ENCODE measurements at places on chromosomes 5 and 9.
A peak's percentile ranks its signal among the peaks of the same experiment; 100 is the strongest.

DNA sequence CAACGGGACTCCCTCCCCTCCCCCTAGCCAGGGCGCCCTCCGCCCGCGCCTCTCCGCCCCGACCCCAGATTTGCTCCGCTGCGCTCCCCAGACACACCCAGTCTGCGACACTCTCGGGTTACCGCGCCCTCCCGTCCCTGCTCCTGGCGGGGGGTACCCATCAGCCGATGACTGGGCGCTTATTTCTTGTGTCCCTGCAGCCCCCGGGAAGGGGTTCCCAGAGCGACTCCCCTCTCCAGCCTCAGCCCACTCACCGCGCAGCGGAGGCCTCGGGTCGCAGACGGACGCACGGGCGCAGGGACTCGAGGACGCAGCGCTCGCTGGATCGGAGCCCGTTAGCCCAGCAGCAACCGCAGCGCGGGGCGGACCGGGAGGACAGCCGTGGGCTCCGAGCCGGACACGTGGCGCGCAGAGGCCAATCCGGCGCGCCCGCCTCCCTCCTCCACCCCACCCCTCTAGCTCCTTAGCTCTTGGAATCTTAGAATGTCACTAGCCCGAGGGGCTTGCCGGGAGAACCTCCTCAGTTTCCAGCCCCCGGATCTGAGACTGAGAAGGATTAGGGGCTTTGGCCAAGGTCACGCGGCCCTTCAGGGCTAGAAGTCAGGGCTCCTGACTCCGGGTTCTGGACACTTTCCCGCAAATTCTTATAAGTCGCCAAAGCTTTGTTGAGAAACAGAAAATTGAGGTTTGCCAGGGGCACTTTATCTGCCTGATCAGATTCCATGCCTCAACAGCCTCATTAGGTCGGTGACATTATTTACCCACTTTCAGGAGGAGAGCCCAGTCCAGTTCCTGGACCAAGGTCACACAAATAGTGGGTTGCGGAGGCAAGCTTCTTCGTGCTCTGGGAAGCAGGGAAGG lies at the start of gene ANXA6:
Gene ANXA6 (minus strand): TSS at position 354 of the 861 bp plus-strand sequence. CDS start 9,878 bp downstream, outside the sequence.
- DNase-seq: peak; percentile 80

DNA sequence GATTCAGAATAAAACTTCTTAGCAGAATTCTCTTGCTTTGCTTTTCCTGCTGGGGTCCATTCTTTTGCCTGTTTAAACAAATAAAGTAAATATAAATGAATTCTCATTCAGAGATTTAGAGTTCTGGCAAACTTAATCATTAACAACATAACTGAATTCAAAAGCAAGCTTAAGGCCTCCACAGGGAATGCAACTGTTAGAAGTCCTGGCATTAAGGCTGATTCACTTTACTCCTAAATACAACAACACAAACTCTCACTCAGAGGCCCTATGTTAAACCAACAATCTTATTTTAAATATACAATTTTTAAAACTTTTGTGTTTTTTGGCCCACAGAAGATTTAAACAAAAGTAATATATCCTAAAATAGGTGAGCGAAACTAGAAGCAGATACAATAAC lies 178.3 kb downstream of the AP3B1 start:
- no peak for DNase-seq

GRCh38 chr5:31534527-31535046 lies 2.5 kb downstream of the C5orf22 start:
- no peak for DNase-seq

GRCh38 chr9:107368696-107369095 lies 85.6 kb downstream of the RAD23B start:
- DNase-seq: no peak

- DNase-seq: no peak
Measured at GRCh38 chr9:20405078-20405477, 217.2 kb downstream of the MLLT3 start.

- DNase-seq: no peak
Measured at GRCh38 chr9:16964228-16964627, 93.8 kb upstream of the BNC2 start.

DNA sequence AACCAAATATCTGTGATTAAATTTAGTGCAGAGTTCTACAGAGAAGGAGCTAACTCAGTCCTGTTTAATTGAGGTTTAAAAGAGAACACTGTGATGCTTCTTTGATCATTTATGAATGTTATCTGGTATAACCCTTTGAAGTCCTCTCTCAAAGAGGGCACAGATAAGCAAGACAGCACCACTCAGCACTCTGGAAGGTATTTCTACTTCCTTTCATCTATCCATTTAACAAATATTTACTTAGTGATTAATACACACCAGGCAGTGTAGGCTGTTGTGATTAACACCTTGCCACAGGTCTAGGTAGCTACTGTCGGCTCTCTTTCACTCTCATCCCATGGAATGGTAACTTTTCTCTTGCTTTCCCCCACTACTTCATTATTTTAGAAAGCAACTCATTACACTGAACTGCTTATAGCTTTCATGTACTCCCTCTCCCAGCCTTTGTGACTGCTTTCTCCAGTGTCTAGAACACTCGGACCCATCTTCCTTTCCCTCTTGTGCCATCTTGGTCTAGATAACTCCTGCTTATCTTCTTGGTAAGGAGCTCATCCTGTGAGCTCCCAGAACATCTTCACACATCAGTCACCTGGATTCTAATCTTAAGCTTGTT lies 54.7 kb downstream of the GLDC start:
- no peak for DNase-seq

DNA sequence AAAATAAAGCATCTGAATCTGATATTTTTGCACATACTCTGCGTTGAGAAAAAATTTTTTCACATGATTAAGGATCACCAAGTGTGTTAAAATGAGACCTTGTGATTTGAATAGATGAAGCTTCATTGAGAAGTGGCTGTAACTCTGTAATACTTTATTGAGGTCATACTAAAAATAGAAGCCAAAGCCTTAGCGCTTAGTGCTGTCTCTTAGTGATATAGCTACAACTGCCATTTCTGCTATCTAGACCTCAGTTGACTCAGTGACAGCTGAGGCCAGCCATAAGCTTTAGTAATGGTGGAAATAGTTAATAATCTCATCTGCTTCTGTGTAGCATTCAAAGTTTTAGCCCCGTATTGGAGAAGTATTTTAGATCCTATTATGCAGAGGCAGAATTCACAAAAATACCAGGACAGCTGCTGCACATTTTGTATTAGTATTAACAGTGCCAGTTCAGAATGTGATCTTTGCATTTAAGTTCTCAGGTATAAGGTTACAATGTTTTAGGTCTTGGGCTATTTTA lies 107.4 kb upstream of the SGCD start:
- no peak for DNase-seq

- DNase-seq: no peak
Measured at GRCh38 chr5:57396701-57397100, 85.9 kb downstream of the ACTBL2 start.

DNA sequence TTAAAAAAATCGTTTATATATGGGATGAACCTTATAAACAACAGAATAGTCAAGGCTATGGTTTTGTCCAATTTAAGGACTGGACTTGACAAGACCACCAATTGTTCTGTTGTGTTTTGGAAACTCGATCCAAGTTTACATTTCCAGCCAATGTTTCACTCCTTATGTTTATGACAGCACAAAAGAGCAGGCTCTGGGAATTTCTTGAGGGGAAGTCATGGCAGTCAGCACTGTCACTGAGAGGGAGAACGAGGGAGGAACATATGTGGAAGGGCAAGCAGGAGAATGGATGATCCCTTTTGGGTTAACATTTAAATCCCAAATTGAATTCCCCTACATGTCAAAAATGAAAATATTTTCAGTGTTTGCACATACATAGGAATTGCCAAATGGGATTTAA lies 292.5 kb downstream of the MARCHF11 start:
- no peak for DNase-seq

DNA sequence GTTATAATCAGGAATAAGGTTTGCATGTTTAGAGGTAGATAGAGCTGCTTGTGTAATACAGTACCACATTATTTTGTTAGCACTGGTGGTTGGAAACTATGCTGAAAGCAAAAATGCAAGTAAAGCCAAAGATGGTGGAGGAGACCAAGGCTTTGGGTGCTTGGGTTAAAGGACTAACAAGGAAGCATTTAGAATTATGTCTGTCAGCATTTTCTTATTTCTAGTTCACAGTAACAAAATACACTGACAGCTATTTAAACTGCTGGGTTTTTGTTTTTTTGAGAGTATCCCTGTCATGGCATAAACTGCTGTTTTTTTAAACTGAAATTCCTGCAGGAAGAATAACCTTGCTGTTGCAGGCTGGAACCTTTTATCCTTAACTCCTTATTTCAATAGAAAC lies 6.5 kb downstream of the HMGXB3 start:
- no peak for DNase-seq

- no peak for DNase-seq
Measured at GRCh38 chr9:129027685-129028191, 393 bp downstream of the SH3GLB2 start.

DNA sequence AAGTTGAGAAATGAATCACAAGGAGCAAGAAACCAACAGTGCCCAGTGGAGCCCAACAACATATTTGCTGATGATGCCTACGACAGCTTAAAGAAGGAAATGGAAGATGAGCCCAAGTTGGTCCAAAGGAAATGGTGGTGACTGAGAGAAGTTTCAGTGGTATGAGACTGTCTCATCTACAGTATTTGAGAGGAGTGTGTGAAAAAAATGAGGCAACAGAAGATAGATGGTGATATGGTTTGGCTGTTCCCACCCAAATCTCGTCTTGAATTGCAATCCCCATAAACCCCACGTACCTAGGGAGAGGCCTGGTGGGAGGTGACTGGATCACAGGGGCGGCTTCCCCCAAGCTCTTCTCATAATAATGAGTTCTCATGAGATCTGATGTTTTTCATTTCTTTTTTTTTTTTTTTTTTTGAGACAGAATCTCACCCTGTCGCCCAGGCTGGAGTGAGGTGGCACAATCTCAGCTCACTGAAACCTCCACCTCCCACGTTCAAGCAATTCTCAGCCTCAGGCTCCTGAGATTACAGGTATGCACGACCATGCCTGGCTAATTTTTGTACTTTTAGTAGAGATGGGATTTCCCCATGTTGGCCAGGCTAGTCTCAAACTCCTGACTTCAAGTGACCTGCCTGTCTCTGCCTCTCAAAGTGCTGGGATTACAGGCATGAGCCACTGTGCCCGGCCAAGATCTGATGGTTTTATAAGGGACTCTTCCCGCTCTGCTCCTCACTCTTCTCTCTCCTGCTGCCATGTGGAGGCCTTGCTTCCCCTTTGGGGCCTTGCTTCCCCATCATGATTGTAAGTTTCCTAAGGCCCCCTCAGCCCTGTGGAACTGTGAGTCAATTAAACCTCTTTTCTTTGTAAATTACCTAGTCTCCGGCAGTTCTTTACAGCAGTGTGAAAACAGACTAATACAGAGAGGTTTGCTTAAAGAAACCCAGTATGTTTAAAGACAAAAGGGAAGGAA lies 30.2 kb downstream of the EFCAB9 start:
- peak; percentile 45 for DNase-seq

- no peak for DNase-seq
Measured at GRCh38 chr5:157546456-157547100, 29.0 kb downstream of the ADAM19 start.

DNA sequence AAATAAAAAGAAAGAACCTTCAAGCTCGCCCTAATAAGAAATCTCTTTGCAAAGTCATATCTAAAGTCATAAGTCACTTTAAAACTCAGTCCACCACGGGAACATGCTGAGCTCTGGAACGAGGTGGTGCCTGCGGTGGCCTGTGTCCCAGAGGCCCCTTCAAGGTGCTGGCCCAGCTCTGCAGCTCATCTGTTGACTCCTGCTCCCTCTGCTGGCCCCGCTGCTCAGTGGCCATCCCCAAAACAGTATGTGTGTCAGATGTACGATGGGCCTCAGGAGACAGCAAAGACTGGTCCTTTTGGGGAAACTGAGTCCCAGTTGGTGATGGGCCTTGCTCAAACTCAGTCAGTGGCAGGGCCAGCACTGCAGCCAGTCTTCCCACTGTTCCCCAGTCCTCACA lies 22.8 kb upstream of the FOXB2 start:
- DNase-seq: peak; percentile 48

- DNase-seq: no peak
Measured at GRCh38 chr5:115363879-115364278, 67.4 kb upstream of the CCDC112 start.

GRCh38 chr9:121140162-121140561 lies 61.5 kb downstream of the RAB14 start:
- no peak for DNase-seq

GRCh38 chr9:86766912-86767311 lies 180.4 kb downstream of the GAS1 start:
- DNase-seq: no peak

GRCh38 chr5:175696855-175697198 lies 39.0 kb downstream of the HRH2 start:
- DNase-seq: no peak

GRCh38 chr9:13532407-13532806 lies 252.9 kb upstream of the MPDZ start:
- no peak for DNase-seq

DNA sequence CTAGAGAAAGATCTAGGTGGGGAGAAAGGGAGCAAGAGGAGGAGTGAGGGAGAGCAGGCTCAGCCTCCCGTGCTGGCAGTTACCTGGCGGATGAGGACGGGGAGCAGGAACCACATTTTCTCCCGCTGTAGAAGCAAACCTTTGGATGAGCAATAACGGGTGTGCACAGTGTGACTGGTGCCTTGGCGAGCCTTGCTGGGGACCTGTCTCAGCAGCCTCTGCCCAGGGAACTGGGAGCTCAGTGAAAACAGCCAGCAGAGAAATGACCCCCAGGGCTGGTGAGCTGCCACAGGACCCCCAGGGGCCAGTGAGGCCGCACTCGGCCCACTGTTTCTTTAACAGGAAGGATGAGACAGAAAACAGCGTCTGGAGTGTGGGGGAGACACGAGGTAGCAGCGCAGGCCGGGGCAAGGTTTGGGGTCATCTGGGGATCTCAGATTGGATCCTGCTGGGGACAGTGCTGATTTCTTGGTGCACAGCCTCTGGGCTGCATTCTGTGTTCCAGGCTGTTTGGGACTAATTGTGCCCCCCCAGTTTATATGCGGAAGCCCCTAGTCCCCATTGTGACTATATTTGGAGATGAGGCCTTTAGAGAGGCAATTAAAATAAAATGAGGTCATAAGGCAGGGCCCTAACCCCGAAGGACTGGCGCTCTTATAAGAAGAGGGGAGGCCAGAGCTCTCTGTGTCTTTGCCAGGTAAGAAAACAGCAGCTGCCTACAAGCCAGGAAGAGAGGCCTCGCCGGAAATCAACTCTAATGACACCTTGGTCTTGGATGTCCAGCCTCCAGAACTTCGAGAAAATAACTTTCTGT lies 118.8 kb upstream of the PHYKPL start:
- no peak for DNase-seq

- no peak for DNase-seq
Measured at GRCh38 chr9:14213504-14213903, 100.4 kb downstream of the NFIB start.

- DNase-seq: no peak
Measured at GRCh38 chr5:135323701-135324132, 75.3 kb downstream of the MACROH2A1 start.

DNA sequence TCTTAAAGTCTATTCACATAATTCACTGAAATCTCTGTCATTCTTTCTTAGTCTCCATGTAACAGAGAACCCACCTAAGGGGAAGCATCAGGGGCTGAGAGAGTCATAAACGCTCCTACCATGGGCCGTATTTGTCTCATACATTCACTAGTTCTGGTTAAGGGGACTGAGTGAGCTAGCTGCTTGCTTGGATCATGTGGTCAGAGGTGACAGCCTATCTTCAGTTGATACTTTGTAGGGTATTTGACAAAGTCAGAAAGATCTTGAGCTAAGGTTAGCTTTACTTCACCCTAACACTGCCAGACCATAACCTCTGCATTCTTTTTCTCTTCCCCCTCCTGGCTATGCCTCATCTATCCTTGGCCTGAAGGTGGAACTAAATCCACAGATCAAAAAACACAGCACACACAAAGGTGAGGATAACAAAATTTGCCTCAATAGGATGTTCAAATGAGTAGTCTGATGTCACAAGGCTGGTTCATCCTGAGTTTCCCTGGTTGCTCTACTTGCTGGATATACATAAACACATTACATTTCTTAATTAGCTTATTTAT lies 66.5 kb downstream of the MARCHF3 start:
- DNase-seq: no peak

Measured in GM20000 (cell line).